ENCODE measurements at places on chromosomes 2 and 18. TPM values are rescaled to one million over a fixed set of nuclear protein-coding genes. Genes with fewer than 3 reads are reported as not detected.

Gene MYO3B
- total RNA-seq, result 5.2 TPM

Gene IRS1
- 16.6 TPM for total RNA-seq

GRCh38 chr2:29061616-29062015 lies 12.7 kb downstream of the PCARE start:
- DNase-seq, result no peak

DNA sequence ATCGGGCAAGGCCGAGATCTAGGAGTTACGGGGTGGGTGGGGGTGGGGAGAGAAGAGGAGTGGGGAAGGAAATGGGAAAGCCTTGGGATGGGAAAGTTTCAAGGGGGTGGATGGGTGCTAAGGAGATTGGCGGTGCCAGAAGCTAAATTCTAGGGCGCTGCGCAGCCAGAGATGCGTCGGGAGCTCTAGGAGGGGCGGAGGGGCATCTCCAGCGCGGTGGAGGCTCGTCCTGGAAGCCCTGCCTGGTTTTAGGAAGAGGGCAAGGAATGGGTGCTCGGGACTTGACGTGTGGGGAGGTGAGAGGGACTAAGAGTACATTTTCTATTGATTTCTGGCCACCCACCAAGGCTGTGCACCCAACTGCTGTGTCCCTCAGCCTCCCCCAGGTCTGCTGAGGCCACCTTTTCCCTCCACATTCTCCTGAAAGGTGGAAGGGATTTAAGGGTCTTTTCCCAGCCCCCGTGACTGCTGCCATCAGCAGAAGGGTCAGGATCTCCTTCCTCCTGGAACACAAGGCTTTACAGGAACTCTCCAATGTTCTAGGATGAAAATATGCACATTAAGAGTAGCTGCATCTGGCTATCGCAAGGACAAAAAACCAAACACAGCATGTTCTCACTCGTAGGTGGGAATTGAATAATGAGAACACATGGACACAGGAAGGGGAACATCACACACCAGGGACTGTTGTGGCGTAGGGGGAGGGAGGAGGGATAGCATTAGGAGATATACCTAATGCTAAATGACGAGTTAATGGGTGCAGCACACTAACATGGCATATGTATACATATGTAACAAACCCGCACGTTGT lies 1.4 kb downstream of the C2orf72 start:
- peak; percentile 63 for DNase-seq

DNA sequence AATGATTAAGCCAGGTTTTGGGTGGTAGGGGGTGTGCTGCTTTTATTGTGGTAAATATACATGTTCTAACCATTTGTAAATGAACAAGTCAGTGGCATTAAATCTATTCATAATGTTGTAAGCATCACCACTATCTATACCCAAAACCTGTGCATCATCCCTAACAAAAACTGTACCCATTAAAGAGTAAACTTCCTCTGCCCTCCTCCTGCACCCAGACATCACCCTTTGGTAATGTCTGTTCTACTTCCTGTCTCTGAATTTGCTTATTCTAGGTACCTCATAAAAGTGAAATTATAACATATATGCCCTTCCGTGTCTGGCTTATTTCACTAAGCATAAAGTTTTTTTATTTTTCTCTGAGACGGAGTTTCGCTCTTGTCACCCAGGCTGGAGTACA lies 14.1 kb downstream of the RIF1 start:
- no peak for DNase-seq

GRCh38 chr2:160054984-160055725 lies 7.3 kb downstream of the PLA2R1 start:
- peak; percentile 70 for DNase-seq

DNA sequence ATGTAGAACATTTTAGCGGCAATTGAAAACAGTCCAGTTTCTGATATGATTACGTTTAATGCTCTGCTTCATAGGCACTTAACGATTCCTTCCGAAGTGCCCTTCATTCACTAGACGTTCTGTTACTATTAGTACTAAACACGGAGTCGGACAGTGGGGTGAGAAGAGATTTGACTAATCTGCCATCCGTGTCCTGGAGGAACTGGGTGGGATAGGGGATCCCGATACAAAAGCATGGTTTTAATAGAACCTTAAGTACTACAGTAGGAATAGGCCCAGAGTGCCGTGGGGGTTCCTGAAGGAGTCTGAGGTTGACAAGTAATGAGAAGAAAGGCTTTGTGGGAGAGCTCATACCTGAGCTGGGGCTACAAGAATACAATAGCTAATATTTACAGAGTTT lies 631 bp downstream of the MORN2 start:
- no peak for DNase-seq

Data from endodermal cell (in vitro differentiated cells).